ENCODE measurements at places on chromosomes 5 and 9.

GRCh38 chr9:78286125-78286524 lies 10.8 kb upstream of the PSAT1 start:
- no peak for DNase-seq

DNA sequence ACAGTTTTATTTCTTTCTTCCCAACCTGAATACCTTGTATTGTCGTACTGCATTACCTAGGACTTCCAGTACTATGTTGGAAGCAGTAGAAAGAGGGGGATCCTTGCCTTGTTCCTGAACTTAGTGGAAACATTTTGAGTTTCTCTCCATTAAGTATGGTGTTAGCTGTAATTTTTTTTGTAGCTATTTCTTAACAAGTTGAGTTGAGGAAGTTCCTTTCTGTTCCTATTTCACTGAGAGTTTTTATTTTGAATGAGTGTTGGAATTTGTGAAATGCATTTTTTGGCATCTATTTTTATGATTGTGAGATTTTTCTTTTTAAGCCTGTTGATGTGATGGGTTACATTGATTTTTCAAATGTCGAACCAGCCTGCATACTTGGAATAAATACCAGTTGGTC lies 49.0 kb downstream of the FSD1L start:
- no peak for DNase-seq

GRCh38 chr5:16931334-16932110 lies 4.6 kb downstream of the MYO10 start:
- DNase-seq = peak; percentile 86

GRCh38 chr9:76624391-76625048 lies 139.7 kb upstream of the PCA3 start:
- DNase-seq = no peak

- DNase-seq = no peak
Observed at GRCh38 chr9:135353935-135354334, 125.6 kb upstream of the PPP1R26 start.

DNA sequence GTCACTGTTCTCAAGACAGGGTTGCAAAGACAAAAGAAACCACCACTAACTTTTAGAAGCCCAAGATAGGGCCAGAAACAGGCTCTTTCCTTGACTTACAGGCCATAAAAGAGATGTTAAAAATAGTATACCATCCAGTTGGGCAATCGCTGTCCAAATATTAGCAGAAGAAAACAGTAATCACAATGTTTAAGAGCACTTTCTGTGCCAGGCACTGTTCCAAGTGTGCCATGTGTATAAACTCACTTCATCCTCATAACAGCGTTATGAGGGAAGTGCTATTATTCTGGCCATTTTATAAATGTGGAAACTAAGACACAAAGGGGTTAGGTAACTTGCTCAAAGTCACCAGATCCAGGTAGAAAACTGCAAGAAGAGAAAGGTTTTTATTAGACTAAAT lies 111.7 kb downstream of the KCNN2 start:
- DNase-seq = no peak
